Retina (tissue), 1 donor: ENCODE measurements at places on chromosomes 7 and 10.

DNA sequence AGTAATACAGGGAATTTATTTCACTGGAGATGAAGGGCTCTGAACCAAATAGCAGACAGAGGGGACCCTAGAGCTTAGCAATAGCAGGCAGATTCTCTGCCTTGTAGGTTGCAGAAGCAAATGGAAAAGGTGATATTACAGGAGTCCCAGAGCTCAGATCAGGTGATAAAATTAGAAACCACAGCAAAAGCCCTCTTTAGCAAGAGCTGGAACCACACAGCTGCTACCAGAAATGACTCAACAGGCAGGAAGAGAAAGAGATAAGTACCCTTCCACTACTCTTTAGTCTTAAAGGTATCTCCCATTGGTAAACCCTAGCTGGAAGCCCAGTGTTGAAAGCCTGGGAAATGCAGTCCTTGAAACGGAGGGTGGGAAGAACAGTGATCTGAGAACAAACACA is 535.6 kb upstream of the GHITM start:
- no peak for DNase-seq

- DNase-seq: no peak
These were observed 33.4 kb downstream of the STARD3NL start for GRCh38 chr7:38211486-38211885.

GRCh38 chr10:56258378-56258777 is 102.7 kb downstream of the ZWINT start:
- DNase-seq: no peak

- DNase-seq: no peak
These were observed 141.6 kb downstream of the THSD7A start for GRCh38 chr7:11690395-11690794.

DNA sequence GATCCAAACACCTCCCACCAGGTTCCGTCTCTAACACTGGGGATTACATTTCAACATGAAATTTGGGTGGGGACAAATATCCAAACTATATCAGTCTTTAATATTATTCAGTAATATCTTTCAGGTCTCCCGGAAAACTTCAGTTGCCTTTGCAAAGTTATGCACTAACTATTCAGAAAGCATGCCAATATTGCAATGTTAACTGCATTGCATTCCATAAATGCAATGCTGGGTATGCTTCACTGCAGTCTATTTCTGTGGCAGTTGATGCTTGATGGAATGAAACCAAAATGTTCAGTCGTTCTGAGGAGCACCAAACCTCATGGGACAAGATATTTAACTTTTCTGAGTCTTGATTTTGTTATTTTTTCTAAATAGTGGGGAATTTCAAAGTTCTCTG is 147.5 kb downstream of the SLC16A9 start:
- no peak for DNase-seq

- peak; percentile 87 for DNase-seq
These were observed 594 bp downstream of the CNNM1 start for GRCh38 chr10:99329554-99330346.

GRCh38 chr7:78523930-78524329 is 725.4 kb downstream of the PHTF2 start:
- DNase-seq: no peak

DNA sequence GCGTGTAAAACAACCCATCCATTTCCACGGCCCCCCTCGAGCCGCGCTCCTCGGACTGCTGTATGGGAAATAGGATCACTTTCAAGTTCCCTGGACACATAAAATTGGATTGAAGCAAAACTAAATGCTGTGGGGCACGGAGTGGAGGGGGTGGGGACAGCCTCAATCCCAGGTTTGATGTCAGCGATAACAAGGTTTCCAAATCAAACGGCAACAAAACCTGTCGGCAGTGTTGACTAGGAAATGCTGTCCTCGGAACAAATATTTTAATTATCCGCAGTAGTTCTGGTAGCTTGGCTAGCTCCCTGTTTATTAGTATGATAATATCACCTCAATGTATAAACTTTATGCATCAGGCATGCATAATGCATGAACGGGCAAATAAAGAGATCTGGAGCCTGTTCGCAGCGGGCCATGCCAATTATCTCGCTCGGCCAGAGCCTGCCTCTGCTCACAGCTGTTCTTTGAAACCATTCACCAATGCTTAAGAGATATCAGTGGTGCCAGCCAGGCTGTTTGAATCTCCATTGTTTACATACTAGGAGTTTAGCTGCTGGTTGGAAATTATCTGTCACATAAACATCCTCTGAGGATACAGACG is 161.1 kb downstream of the PAXIP1 start:
- peak; percentile 85 for DNase-seq

DNA sequence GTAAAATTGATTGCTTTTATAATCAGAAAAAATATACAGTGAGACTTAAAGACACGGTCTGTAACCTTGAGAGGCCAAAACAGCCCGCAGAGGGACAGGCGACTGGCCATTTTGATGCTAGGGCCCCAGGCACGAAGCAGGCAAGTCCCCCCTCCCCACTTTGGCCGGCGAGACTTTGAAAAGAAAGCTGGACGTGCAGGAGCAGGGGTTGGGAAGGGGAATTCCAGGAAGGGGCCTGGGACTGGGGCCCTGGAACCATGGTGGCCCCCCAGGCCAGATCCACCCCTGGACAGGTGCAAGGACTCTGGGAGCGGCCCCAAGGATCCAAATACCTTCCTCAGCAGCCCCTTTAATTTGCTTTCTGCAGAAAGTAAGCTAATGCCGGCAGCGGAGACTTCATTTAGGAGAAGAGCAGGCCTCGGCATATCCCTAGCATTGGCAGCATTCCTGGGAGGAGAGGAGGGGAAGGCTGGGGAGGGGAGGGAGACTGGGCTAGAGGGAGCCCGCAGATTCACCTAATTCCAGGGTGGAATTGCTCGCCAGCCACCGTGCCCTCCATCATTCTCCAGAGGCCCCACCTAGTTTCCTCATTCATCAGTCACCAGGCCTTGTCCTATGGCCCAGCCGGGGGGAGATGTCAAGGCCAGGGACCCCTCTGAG is 24.9 kb upstream of the TNRC18 start:
- no peak for DNase-seq

DNA sequence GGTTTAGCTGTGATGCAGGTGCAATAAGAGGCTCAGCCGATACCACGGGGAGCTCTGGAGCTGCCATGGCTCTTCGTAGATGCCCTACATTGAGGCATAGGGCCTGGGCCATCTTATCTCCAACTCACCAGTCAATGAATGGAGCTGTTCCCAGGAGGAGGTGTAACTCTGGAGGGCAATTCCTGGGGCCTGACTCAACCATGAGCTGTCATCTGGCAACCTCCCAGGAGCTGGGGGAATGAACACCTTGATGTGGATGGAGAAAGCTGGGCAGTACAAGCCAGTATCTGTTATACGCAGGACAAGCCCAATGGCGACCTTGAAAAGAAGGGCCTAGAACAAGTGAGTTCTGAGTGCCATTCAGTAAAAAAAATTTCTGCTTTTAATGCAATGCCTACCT is 224.0 kb upstream of the PLXDC2 start:
- no peak for DNase-seq

DNA sequence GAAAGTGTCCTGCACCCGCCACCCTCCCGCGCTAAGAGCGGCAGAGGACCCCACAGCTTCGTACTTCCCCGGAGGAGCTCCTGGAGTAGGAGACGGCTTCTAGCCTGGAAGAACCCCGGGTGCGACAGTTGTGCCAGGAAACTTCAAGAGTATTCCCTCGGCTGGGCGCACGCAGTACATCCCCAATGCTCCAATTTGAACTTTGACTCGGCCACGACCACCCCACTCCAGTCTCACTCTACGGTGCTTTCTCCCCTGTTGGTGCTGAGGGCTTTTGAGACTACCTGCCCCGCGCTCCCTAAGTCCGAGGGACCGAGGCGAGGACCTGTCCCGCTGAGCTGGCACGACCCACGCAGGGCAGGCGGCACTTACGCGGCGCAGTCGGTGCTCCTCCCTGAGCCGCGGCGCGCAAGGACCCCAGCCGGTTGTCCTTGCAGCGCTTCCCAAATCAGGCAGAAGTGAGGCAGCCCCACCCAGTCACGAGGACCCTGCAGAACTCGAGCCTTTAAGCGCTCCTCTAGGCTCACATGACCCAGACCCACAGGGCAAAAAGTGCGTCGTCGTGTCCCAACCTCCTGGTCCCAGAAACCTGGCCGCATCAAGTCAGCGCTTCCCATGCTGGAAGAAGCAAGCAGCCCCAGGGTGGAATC is at the start of gene CPVL:
Gene CPVL (minus strand): TSS at position 481 of the 650 bp plus-strand sequence. CDS start 25,476 bp downstream, outside the sequence.
- peak; percentile 65 for DNase-seq

DNA sequence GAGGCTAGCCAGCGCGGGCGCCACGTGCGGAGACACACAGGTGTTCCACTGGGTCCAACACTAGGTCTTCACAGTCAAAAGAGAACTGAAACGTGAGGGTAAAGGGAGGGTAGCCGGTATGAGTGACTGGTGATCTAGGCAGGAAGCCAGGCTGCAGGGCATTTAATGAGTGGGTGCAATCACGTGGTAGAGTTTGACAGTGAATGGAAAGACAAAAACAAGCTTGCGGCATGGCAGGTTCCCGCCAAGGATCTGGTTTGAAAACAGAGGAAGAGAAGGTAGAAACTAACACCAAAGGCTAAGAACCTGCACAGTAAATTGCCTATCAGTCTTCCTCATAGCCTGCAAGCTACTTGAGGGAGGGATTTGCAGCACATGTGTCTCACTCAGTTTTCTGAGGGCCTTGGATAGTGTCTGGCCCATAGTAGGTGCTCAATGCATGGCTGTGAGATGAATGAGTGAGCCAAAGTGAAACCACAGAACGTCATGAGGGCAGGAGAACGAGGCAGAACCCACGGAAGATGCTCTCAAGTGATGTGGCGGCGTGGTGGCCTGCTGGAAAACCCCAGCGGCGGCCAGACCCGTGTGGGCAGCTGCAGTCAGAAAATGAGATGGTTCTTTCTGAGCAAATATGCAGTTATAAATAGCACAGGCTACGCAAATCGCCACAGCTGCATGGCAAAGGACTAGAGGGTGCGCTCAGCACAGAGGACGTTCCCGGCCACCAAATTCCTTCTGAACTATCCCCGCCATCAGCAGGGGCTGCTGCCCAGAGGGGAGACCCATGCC is 183.6 kb upstream of the NFE2L3 start:
- DNase-seq: no peak

DNA sequence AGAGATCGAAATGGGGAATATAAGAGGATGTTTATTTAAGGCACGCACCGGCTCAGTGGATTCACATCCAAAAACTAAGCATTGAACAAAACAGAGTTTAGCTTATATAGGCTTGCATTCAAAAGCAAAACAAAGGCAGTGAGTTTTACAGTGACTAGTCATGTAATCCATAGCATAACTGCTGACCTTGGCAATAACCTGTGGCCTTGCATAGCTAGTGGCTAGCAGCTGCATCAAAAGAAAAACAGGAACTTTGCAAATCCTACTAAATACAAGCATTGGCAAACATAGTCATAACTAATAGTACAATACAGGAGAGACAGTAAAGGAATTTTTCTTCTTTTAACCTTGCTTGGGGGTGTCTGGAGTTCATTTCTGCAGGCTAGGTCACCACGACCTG is 9.7 kb upstream of the ZNF485 start:
- DNase-seq: no peak

DNA sequence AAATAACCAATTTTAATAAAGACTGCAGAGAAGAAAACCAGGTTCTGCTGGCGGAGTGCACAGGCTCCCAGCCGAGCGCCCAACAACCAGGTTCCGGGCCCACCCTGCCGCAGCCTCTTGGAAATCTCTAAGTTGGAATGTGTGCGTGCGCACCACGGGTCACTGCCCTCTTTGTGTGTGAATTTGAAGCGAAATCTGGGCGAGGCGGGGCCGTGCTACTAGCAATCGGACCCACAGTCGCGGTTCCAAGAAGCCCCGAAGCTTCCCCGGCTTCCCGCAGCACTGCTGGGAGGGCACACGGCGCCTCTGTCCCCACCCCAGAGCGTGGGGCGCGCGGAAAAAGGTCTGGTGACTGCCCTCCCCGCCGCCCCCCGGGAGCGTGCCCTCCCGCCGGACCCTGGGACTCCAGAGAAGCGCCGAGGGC is 666 bp upstream of the MAP3K8 start:
- DNase-seq: peak; percentile 91

DNA sequence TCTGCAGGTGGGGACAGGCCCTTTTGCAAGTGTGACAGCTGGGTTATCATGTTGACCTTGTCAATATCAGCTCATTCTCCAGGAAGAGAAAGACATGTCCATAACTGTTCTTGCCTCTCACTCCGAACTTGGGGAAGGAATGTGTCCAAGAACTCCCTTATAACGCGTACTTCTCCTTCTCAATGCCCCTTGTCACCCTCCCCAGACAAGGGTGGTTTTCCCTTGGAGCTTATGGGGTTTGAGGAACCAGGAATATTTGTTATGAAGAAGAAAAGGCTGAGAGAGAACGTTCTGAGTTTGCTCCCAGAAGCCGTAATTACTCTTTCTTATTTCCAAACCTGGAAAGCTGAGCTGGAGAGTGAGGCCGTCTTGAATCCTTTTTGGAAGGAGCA is 77.4 kb downstream of the MKI67 start:
- no peak for DNase-seq

DNA sequence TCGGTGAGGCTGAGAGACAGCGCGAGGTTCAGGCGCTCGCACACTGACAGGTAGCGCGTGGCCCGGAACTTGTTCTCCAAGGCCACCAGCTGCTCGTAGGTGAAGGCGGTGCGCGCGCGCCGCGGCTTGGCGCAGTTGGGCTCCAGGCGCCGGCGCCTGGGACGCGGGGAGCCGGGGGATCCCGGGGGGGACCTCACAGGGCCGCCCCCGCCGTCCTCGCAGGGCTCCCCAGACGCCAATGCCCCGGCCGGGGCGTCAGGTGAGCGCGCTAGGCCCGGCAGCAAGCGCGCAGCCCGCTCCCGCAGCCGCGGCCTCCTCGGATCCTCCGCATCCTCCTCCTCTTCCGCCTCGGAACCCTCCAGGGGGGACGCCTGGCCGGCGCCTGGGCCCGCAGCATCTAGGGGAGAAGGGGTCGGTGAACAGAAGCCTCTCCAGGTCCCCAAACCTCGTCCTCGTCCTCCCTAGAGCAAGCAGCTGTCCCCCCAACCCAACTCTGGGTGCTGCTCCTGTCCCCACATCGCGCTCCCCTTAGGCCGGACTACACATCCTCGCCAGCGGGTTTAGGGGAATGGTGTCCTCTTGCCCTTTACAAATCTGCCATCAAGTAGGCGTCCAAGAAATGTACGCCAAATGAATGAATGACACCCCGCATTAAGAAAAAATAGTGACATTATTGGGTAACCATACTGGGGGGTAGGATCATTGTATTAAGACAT is 1.9 kb downstream of the NKX1-2 start:
- peak; percentile 48 for DNase-seq

- peak; percentile 65 for DNase-seq
These were observed 509.0 kb upstream of the ZMIZ1 start for GRCh38 chr10:78559661-78560340.

GRCh38 chr10:79927111-79927828 is 21.6 kb downstream of the SFTPD start:
- DNase-seq: no peak
